ENCODE measurements at places on chromosomes 6 and 20.
A peak's percentile ranks its signal among the peaks of the same experiment; 100 is the strongest.

DNA sequence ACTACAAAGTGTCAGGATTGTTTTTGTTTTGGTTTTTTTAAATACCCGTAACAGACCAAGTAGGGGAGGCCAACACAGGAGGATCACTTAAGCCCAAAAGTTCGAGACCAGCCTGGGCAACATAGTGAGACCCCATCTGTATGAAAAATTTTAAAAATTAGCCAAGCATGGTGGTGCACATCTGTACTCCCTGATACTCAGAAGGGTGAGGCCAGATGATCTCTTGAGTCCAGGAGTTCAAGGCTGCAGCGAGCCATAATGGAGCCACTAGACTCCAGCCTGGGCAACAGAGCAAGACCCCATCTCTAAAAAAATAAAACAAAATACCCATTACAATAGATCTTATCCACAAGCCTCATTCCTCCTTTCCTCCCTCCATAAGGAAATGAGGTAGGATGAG is 28.7 kb upstream of the TM9SF4 start:
- no peak for DNase-seq

GRCh38 chr20:61930776-61931475 is 134.8 kb downstream of the TAF4 start:
- no peak for DNase-seq

GRCh38 chr6:128914051-128914450 is 31.1 kb downstream of the LAMA2 start:
- DNase-seq, result no peak

- DNase-seq, result peak; percentile 34
Observed at GRCh38 chr20:37381621-37382471, 35.9 kb downstream of the SRC start.

DNA sequence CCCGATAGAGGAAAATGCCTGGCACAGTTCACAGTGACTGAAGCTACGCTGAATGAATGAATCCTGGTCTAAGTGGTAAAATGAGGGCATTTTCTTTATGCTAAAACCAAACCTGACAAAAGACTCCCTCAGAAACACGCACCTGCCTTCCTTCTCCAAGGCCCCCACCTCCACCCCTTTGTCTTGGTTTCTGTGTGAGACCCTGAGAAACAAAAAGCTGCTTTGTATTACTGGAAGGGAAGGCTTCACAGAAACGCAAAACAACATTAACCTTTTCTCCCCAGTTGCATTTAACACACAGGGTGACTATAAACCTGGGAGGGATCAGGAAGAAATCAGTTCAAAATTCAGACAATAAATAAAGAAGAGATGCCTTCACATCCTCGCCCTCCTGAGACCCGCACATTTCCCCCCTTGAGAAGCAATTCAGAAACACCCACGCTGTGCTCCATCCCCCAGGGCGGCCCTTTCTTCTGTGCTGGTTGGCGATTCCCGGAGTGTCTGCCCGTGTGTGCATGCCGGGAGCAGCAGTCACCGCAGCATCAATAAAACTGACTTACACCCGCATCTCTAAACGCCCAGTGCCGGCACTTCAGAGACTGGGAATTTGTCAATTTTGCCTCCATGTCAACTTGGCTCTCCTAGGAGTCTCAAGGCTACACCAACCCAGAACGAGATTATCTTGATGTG is 67.2 kb upstream of the TRAF3IP2 start:
- DNase-seq, result no peak

All from DMS53 (cell line).